ENCODE measurements at places on chromosomes 2 and 18.

DNA sequence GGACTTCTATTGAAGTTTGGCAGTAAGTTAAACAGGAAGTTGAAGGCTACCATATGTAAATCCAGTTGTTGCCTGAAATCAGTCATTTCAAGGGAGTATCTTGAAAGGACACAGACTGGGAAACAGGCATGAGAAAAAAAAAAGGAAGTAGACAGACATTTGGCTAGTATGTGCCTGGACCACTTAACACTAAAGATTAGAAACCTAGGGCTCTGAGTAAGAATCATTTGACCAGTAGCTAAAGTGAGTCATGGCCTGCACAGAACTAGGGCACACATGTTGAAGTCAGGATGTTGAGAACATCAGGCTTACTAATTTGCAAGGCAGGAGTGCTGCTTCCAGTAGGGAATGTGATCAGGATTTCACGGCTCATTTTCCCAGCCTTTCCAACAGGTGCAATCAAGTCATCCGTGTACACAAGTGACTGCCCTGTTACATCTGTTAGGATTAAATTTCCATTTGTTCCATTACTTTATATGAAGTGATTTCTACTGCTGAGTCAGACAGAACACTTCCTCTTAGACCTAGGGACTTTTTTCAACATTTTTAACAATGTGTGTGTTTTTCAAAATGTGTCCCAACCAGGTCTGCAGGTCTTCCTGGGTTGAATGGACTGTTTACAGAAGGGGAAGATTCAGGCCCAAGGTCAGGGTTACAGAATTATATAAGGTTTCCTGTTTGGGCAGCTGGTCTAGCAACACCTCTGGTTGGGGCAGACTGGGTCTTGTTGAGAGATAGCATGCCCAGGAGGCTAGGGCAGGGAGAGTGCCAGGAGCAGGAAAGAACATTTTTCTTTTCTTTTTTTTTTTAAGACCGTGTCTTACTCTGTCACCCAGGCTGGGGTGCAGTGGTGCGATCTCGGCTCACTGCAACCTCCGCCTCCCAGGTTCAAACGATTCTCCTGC is 145.6 kb downstream of the TGIF1 start:
- peaks cover 4% of the 10 kb centered on the region for H3K36me3 ChIP-seq
- H3K27ac ChIP-seq = peak overlapping the region; percentile 100
- no peak for DNase-seq
- H3K4me3 ChIP-seq = peak overlapping the region; percentile 88
- H3K27me3 ChIP-seq = no peaks in the 10 kb centered on the region
- peaks cover 62% of the 10 kb centered on the region for H3K4me1 ChIP-seq

DNA sequence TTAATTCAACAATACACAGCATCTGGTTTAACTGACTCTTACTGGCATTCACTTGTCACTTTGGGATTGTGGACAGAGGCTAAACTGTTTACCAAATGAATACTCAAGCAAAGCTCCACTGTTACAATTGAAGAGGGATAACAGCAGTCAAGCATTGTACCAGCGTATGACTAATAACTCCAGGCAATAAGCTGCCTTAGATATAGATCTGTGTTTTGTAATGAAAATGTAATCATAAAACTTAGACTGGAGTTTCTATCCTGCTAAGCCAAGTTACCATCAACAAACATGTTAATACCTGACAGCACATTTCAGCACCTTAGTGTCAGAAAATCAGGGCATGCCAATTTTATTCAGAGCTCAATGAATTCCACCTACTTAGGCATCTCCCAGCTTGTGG is 889.5 kb downstream of the EPHA4 start:
- peaks cover 8% of the 10 kb centered on the region for H3K27me3 ChIP-seq
- no peak overlapping the region for H3K4me3 ChIP-seq
- peaks cover 1% of the 10 kb centered on the region for H3K4me1 ChIP-seq
- H3K27ac ChIP-seq = no peak overlapping the region
- no peaks in the 10 kb centered on the region for H3K36me3 ChIP-seq

DNA sequence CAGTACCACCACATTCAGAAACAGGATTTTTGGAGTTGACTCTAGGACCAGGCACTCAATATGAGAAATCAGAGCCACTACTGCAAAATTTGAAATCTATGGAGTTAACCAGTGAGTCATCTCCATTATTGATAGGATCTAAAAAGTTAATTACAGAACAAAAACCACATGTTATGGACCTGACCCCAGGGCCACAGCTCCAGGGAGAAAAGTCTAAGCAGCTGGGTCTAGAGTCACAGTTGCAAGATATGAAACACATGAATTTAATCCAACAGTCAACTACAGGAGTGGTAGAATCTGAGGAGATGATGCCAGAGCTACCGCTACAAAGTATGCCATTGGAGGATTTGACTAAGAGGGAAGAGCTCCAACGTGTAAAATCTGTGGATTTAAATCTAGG is 13.4 kb upstream of the ZNF512 start:
- no peak overlapping the region for H3K4me3 ChIP-seq
- peaks cover 1% of the 10 kb centered on the region for H3K4me1 ChIP-seq
- no peak for DNase-seq
- no peaks in the 10 kb centered on the region for H3K36me3 ChIP-seq

- no peak overlapping the region for H3K4me3 ChIP-seq
- H3K27me3 ChIP-seq = no peaks in the 10 kb centered on the region
- H3K36me3 ChIP-seq = no peaks in the 10 kb centered on the region
- H3K4me1 ChIP-seq = no peaks in the 10 kb centered on the region
- no peak overlapping the region for H3K27ac ChIP-seq
- DNase-seq = no peak
Observed at GRCh38 chr2:8870441-8870840, 33.0 kb upstream of the KIDINS220 start.

- H3K27ac ChIP-seq = peak overlapping the region; percentile 54
- H3K4me1 ChIP-seq = peaks cover 46% of the 10 kb centered on the region
- H3K36me3 ChIP-seq = peaks cover 85% of the 10 kb centered on the region
- no peak for DNase-seq
Observed at GRCh38 chr2:200856806-200857205, 7.7 kb downstream of the CLK1 start.

DNA sequence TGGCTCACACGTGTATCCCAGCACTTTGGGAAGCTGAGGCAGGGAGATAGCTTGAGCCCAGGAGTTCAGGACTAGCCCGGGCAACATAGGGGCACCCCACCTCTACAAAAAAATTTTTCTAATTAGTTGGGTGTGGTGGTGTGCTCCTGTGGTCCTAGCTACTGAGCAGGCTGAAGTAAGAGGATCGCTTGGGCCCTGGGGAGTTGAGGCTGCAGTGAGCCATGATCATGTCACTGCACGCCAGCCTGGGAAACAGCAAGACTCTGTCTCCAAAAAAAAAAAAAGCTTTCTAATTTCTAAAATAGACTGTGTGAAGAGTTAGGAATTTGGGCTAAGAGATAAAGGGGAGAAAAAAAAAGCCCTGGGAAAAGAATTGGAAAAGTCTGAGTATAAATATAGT is 51.9 kb upstream of the NAB1 start:
- H3K36me3 ChIP-seq = no peaks in the 10 kb centered on the region
- no peak overlapping the region for H3K27ac ChIP-seq
- H3K27me3 ChIP-seq = no peaks in the 10 kb centered on the region
- H3K4me3 ChIP-seq = no peak overlapping the region
- no peak for DNase-seq

DNA sequence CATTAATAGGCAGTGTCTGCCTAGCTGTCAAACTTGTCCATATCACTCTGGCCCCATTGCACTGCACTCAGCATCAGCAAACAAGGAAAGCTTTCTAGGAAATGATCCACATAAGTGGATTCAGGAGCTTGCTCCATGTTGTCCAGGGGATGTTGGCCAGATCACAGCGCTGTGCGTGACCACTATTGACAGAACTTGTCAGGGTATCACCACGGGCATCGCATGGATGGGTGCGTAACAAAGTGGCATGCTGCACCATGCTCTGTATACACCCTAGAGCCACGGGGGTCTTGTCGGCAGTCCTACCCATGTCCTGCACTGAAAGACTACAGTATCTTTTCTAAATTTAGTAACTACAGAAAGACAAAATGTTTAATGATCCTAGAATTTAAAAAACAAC is 15.6 kb downstream of the SATB2 start:
- DNase-seq = no peak
- H3K4me1 ChIP-seq = no peaks in the 10 kb centered on the region
- H3K27me3 ChIP-seq = peaks cover 37% of the 10 kb centered on the region
- H3K4me3 ChIP-seq = no peak overlapping the region

- H3K36me3 ChIP-seq = no peaks in the 10 kb centered on the region
- peaks cover 3% of the 10 kb centered on the region for H3K27me3 ChIP-seq
- no peak overlapping the region for H3K27ac ChIP-seq
- no peak overlapping the region for H3K4me3 ChIP-seq
Observed at GRCh38 chr18:49875783-49876182, 62.5 kb upstream of the ACAA2 start.

DNA sequence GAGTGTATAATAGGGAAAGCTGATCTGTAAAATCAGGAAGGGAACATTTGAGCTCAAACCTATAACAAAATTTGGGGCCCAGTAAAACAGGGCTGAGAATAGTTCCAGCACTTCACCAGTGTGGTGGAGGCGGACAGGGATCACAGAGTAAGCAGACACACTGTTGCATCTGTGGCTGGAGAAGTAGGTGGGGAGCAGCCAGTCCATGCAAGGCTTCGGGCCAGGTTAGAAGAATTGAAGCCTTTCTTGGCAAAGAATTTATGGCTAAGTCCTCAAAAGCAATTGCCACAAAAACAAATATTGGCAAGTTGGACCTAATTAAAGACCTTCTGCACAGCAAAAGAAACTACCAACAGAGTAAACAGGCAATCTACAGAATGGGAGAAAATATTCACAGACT is 93.8 kb upstream of the ZBTB14 start:
- no peak overlapping the region for H3K4me3 ChIP-seq
- H3K27me3 ChIP-seq = peaks cover 1% of the 10 kb centered on the region
- no peaks in the 10 kb centered on the region for H3K36me3 ChIP-seq
- no peak for DNase-seq
- no peaks in the 10 kb centered on the region for H3K4me1 ChIP-seq

- H3K4me3 ChIP-seq = no peak overlapping the region
- H3K27ac ChIP-seq = no peak overlapping the region
- peaks cover 10% of the 10 kb centered on the region for H3K27me3 ChIP-seq
- H3K4me1 ChIP-seq = no peaks in the 10 kb centered on the region
- DNase-seq = no peak
Observed at GRCh38 chr2:240249423-240250149, 109.1 kb upstream of the OTOS start.

DNA sequence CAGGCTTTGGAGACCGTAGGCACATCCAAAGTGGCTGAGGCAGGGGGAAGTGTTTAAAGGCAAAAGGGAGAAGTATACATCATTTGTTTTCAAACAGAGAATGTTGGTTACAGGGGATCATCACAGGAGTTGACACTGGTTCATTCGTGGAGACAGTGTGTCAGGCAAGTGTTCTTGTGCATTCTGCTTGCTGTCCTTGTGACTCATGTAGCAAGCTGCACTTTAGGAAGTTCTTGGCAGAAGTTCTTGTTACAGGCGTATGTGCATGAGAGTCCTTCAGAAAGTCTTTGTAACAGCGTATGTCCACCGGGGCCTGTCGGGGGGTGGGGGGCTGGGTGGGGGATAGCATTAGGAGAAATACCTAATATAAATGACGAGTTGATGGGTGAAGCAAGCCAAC is 36.5 kb upstream of the B4GALT6 start:
- DNase-seq = no peak
- H3K27ac ChIP-seq = no peak overlapping the region
- H3K4me3 ChIP-seq = no peak overlapping the region
- no peaks in the 10 kb centered on the region for H3K36me3 ChIP-seq

DNA sequence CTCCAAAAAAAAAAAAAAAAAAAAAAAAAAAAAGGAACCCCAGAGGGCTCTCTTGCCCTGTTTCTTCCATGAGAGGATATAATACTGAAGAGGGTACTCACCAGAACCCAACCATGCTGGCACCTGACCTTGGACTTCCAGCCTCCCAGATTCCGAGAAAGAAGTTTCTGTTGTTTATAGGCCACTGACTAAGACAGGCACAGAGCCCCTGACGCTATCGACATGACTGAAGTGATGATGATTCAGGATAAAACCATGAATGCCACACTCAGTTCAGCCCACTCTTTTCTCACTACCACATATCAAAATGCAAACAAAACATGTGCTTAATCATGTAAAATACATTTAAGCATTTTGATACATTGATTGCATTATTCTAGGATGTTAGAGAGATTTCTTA is 66.1 kb upstream of the CDCA7 start:
- no peak overlapping the region for H3K4me3 ChIP-seq
- H3K27ac ChIP-seq = no peak overlapping the region
- no peaks in the 10 kb centered on the region for H3K36me3 ChIP-seq
- peaks cover 8% of the 10 kb centered on the region for H3K4me1 ChIP-seq

All from activated naive CD8-positive, alpha-beta T cell treated with anti-CD3 and anti-CD28 coated beads, Interleukin-2, amount 50 U/mL, for 24 hours (primary cell).